ENCODE measurements at places on chromosomes 6 and 20.

GRCh38 chr20:60215816-60216730 lies 257.9 kb downstream of the CDH26 start:
- DNase-seq: no peak

GRCh38 chr6:110266996-110267395 lies 86.8 kb downstream of the CDC40 start:
- no peak for DNase-seq

GRCh38 chr20:48625136-48625900 lies 202.5 kb downstream of the PREX1 start:
- no peak for DNase-seq

- no peak for DNase-seq
These were observed 215.6 kb downstream of the FOXC1 start for GRCh38 chr6:1825277-1825676.

- no peak for DNase-seq
These were observed at the start of gene PRSS35 for GRCh38 chr6:83511901-83512681. Gene PRSS35 (plus strand): TSS chr6:83512534. CDS start chr6:83523442, 10,908 bp downstream.

- DNase-seq: no peak
These were observed 2.9 kb downstream of the RANBP9 start for GRCh38 chr6:13708736-13709135.

GRCh38 chr20:53101992-53102760 lies 130.0 kb downstream of the TSHZ2 start:
- no peak for DNase-seq

DNA sequence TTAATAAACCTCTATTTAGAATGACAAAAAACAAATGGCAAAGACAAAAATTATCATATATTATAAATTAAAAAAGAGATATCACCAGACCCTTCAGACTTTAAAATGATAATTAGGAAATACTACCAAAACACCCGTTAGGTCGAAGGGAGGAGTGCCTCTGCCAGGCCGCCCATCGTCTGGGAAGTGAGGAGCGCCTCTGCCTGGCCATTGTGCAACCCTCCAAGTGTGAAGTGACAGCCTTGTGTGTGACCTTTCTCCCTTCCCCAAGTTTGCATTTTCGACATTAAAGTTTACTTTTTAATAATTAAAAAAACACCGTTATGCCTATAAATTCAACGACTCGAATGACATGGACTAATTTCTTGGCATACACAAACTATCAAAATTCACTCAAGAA lies 64.5 kb upstream of the TASP1 start:
- no peak for DNase-seq

- no peak for DNase-seq
These were observed 28.8 kb upstream of the CCDC167 start for GRCh38 chr6:37528541-37528940.

DNA sequence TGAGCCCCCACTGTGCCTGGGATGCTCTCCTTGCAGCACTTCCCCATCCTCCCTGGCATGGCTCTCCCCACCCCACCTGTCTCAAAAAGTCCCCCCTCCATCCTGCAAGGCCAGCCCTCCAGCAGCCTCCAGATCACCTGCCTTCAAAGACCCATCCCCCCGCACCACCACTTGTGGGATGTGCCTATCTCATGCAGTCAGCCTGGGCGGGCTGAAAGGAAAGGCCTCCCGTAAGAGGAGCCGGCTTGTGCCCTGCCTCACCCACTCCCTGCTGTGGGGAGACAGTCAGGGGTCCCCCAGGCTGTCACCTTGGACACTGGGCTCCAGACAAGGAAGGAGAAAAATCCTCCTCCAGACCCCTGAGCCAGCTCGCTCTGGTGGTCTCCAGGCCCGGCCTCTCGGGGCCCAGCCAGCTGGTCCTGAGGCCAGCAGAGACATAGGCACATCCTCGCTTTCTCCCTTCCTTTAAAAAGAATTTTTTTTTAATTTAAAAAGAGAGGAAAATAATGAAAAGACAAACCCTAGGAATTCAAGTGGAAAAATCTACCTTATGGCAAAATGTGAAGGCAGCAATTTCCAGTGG lies 77.3 kb downstream of the GRM4 start:
- DNase-seq: no peak

DNA sequence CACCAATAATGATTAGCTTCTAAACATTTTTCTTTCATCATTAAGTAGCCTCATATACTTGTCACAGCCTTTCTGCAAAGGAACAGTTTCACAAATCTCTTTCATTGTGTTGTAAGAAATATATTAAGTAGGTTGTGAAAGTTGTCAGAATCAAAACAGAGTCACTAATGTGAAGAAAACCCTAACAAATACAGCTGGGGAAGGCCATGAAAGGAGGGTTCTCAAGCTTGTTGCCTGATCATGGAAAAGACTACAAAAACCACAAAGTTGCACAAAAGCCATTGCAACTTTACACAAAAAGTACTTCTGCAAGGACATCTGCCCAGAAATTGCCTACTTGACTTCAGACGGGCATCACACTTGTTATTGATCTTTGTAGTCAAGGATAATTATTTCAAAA lies 216.1 kb downstream of the ALDH8A1 start:
- DNase-seq: no peak

GRCh38 chr6:148336901-148337300 lies 5.7 kb upstream of the SASH1 start:
- DNase-seq: no peak

GRCh38 chr6:150152891-150153876 lies 10.3 kb downstream of the PPP1R14C start:
- DNase-seq: no peak

DNA sequence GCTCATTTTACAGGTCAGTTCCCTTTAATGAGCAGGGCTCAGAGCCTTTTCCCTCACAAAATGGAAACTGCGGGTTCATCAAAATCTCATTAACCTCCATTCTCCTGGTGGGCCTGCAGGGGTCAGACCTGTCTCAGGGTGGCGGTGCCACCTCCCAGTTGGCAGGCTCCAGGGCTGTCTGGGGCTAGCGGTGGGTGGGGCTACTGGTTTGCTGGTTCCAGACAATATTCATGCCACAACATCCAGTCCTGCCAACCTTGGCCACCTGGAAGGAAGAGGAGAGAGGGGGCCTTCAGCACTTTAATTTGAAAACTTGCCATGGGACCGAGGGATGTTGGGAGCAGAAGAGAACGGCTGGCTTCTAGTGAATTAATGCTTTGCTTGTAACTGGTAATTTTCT lies 41.9 kb upstream of the CTNNBL1 start:
- no peak for DNase-seq

DNA sequence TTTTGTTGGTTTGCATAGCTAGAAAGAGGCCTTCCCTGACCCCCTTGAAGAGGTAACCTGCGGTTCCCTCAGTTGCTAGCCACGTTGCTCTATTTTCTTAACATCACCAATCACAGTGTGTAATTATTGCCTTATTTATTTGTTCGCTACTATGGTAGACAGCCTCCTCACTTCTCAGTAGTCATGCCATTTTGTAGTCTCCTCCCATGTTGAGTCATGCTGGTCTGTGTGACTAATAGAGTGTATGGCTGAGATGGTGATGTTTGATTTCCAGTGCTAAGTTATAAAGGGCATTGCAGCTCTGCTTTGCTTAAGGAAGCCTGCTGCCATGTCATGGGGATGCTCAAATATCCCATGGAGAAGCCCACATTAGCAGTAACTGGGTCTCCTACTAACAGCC lies 236.6 kb upstream of the CHD6 start:
- DNase-seq: no peak

DNA sequence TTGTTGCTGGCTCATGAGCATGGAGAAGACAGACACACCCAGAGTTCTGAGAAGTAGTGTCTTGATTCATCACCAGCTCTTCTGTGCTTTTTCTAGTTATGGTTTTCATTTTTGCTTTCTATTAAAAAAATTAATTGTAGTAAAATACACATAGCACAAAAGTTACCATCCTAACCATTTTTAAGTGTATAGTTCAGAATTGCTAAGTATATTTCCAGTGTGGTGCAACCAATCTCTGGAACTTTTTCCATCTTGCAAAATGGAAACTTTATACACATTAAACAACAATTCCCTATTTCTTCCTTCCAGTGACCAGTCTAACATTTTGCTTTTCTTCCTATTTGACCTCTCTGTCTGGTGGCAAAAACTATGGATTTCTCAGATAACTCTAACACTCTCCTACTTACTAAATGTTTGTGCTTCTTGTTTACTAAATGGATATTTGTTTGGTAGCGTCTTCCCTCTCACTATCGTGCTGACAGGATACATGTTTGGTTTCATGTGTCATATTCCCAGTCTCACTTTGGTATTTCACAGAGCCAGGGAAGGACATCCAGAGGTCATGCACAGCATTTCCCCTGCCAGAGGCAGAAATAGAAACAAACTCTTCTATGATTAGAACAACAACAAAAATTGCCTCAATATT lies 40.6 kb downstream of the TXLNB start:
- DNase-seq: no peak

GRCh38 chr20:58692579-58693225 lies at the start of gene NPEPL1:
Gene NPEPL1 (plus strand): TSS chr20:58692800. CDS start chr20:58692901, 101 bp downstream.
- DNase-seq: peak; percentile 60

DNA sequence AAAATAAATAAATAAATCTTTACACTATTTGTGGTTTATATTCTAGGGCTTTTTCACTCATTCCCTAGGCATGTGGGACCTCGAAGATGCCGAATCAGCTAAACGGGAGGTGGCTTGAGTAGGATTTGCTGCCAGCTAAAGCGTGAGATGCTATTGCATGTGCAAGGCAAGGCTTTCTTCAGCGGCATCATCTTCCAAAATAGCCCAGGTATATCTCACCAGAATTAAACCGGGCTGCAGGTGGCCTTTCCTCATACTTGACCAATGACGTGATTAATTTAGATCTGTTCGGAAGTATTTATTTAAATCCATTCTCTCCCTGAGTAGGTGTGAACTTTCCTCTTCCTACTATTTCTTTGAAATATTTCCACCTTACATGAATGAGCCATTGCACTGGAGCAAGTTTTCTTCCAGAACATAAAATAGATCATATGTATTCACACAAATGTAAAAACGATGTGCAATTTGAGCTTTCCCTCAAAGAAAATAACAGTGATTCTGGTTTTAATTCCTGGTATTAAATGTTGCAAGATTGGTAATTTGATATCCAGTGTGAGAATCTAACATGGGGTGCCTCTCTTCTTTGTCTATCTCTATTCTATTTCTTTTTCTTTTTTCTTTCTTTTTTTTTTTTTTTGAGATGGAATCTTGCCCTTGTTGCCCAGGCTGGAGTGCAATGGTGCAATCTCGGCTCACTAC lies 24.3 kb upstream of the ZNF217 start:
- DNase-seq: no peak

GRCh38 chr6:41288754-41289129 lies 2.3 kb upstream of the TREM1 start:
- DNase-seq: no peak

GRCh38 chr6:131244942-131245341 lies 109.7 kb downstream of the AKAP7 start:
- no peak for DNase-seq

DNA sequence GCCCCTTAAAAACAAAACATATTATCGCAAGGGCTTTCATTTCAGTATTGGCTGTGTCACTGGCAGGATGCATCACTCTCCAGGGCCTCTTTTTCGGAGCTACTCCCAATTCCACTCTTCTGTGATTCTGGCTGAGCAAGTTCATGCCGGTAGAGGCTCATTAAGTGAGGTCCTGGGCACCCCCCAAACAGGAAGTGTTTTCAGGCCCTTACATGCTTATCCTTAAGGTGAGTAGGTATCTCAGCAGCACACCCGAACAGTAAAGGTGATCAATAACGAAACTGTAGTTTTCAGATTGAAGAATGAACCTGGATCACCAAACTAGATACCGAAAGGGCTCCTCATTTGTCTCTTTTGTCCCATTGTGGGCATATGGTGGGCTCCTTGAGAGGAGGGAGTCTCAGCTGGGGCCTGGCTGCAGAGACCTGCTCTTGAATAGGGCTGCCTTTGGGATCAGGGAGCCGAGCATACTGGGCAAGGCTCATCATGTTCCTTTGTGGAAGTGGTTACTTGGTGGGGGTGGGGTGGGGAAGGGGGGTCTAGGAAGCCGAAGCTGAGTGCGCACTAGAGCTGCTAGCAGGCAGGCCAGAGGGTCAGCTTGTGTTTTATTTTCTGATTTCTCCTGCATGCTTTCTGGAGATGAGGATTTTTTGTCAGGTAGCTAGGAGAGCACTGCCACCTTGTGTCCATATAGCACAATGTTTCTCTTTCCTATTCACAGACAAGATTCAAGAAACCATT lies 65.2 kb downstream of the CDS2 start:
- no peak for DNase-seq

DNA sequence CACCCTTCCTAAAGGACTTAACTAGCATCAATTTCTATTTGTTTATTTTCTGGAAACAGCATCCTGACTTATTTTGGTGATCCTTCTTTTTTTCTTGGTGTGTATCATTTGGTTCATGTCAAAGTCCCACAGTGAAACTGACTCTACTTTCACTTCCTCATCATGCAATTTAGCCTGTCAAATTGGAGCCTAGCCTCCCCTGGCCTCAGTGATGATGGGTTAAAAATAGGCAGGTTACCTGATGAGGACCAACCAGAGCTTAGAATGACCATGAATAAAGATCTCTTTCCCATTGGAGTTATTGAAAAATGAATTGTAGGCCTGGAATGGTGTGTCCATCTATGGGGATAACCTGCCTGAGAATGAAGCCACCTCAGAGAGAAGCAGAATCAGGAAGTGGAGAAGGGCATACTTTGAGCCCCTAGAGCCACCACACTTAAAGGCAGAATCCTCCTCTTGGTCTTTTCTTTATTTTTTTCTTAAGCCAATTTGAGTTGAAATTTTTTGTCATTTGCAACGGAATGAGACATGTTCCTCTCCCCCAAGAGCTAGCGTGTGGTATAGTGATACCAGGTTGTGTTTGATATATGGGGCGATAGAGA lies 105.6 kb downstream of the BTBD3 start:
- no peak for DNase-seq

GRCh38 chr6:142874676-142875075 lies 70.3 kb downstream of the HIVEP2 start:
- no peak for DNase-seq

- DNase-seq: no peak
These were observed 571.8 kb upstream of the IMPG1 start for GRCh38 chr6:76644231-76644630.

- no peak for DNase-seq
These were observed 180.0 kb upstream of the SMLR1 start for GRCh38 chr6:130647246-130647645.

DNA sequence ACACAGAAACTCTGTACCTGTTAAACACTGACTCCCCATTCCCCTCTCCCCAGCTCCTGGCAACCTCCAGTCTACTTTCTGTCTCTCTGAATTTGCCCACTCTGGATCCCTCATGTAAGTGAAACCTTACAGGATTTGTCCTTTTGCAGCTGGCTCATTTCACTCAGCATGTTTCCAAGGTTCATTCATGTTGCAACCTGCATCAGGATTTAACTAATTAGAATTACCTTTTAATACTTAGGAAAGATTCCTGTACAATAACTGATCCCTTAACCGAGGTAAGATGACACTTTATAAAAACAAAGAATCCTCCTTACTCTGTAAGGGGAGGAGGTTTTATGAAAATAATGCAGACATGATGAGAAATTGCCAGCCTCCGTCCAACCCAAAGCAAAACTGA lies 113.1 kb upstream of the MTHFD1L start:
- DNase-seq: no peak

GRCh38 chr20:18837718-18838117 lies 24.1 kb downstream of the SCP2D1 start:
- no peak for DNase-seq

GRCh38 chr6:82711971-82712370 lies 348.4 kb downstream of the TPBG start:
- peak; percentile 48 for DNase-seq

All from GM04504 (cell line).